Stimulated activated CD8-positive, alpha-beta memory T cell treated with anti-CD3 and anti-CD28 coated beads, Interleukin-7, amount 100 ng/mL, for 4 hours (primary cell): ENCODE measurements at places on chromosomes 1 and 21.

- no peak for DNase-seq
Measured at GRCh38 chr1:244349581-244350001, 102.1 kb downstream of the ADSS2 start.

DNA sequence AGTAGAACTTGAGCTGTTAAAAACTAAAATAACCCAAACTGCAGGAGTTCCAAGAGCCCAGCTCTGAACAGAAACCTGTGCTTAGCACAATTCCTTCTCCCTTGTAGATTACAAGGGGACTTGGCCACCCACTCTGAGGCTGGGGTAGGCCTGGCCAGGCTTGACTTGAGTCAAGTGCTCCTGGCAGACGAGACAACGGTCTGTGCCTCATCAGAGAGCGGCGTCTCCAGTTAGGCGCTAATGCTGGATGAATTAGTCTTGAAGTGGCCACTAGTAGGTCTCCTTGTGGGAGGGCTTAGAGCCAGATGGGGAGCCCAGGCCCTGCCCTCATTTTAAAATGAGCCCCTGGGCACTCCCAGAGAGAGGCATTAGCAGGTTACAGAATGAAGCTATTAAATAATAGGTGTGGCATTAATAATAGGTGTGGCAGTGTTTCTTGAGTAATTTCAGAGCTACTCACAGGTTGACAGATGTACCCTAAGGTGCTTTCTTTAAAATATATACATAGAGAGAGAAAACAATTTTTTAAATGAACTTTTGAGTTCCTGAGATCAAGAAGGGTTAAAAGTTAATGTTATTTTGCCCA, 1.1 kb downstream of the EEIG2 start:
- DNase-seq, result no peak

GRCh38 chr1:54365398-54365797, 40.8 kb downstream of the SSBP3 start:
- no peak for DNase-seq

GRCh38 chr1:21638531-21639341, 30.4 kb downstream of the RAP1GAP start:
- DNase-seq, result no peak
